ENCODE measurements at places on chromosomes 4 and X. TPM values are rescaled to one million over a fixed set of nuclear protein-coding genes. Genes with fewer than 3 reads are reported as not detected.

DNA sequence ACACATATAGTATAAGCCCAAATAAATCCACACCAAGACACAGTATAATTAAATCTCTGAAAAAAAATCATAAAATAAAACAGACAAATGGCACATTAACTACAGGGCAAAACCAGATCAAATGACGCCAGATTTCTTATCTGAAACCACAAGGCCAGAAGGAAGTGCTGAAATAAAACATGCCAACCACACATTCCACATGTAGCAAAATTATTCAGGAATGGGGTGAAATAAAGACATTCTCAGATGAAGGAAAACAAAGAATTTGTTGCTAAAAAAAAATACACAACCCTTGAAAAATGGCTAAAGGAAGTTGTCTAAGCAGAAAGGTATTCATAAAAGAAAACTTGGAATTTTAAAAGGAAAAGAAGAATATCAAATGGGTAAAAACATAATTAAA lies 4.5 kb upstream of the DCAF12L1 start:
- H3K27me3 ChIP-seq: no peaks in the 10 kb centered on the region
- no peak for DNase-seq
- H3K27ac ChIP-seq: no peak overlapping the region
- no peak overlapping the region for H3K4me3 ChIP-seq

DNA sequence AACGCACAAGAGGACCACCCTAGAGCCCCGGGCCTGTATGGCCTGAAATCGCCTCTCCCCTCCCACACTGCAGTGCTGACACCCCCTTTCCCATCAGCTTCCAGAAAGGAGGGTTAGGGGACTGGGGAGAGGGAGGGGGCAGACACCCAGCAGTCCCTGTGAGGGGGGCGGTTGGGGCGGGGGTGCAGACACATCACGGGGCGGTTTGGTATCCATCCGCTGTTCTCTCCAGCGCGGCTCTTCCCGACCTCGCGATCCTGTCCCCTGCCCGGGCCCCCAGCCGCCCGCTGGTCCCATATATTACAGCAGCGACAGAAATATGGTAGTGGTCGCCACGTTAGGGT lies 404 bp upstream of the GPRASP2 start:
- H3K4me3 ChIP-seq: peak overlapping the region; percentile 62
- no peaks in the 10 kb centered on the region for H3K36me3 ChIP-seq
- no peaks in the 10 kb centered on the region for H3K27me3 ChIP-seq
- no peak for DNase-seq
- H3K4me1 ChIP-seq: no peaks in the 10 kb centered on the region
- H3K27ac ChIP-seq: peak overlapping the region; percentile 82

- peak overlapping the region; percentile 8 for H3K4me3 ChIP-seq
- H3K27me3 ChIP-seq: no peaks in the 10 kb centered on the region
- peaks cover 24% of the 10 kb centered on the region for H3K36me3 ChIP-seq
- DNase-seq: no peak
- peaks cover 19% of the 10 kb centered on the region for H3K4me1 ChIP-seq
- H3K27ac ChIP-seq: peak overlapping the region; percentile 71
These were observed 15.8 kb downstream of the DHRSX start for GRCh38 chrX:2484721-2485648.

- no peak for DNase-seq
- peak overlapping the region; percentile 29 for H3K27ac ChIP-seq
- peaks cover 22% of the 10 kb centered on the region for H3K4me1 ChIP-seq
- no peaks in the 10 kb centered on the region for H3K27me3 ChIP-seq
These were observed 10.6 kb upstream of the CCNG2 start for GRCh38 chr4:77146186-77147078.

DNA sequence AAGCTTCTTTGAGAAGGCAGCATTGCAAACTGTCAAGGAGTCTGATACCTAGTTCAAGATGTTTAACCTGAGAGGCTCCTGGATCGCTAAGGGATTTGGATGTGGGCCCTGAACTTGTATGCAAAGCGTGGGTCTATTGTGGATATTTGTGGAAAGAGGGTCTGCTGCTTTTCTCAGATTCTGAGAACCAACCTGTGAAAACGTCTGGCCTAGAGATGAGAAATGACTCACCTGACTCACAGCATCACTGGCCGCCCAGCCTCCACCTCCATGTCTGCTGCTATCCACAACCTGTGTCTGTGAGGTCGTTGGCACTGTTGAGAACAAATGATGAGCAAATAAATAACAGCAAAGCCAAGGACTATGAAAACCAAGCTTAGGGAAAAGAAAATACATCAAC lies 33.3 kb upstream of the PROM1 start:
- H3K27me3 ChIP-seq: no peaks in the 10 kb centered on the region
- no peak overlapping the region for H3K27ac ChIP-seq
- H3K36me3 ChIP-seq: no peaks in the 10 kb centered on the region

DNA sequence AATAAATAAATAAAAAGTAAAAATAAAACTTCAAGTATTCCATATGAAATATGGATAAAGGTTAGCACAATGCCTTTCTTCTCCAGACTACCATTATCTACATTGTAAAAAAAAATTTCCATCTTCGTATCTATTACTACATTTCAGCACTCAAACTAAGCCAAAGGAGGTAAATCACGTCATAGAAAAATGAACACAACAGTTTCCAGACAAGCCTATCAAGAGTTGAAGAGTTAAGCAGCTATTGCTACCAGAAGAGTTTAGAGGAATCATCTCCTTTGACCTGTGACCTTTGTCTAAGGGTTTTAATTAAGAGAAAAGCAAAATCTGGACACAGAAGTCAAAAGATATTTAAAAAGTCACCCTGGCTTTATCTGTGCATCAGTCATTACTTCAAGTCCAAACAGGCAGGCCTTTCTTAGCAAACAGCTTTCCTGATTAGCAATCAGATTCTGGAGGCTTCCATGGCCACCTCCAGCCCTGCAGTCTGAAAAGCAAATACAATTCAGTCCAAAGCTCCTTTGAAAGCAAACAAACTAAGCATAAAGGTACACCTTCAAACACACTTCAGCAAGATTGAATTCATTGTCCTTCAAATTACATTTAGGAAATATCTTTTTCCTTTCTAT lies 82.2 kb downstream of the APBB2 start:
- H3K36me3 ChIP-seq: no peaks in the 10 kb centered on the region
- DNase-seq: no peak
- H3K4me1 ChIP-seq: peaks cover 33% of the 10 kb centered on the region
- H3K4me3 ChIP-seq: no peak overlapping the region

DNA sequence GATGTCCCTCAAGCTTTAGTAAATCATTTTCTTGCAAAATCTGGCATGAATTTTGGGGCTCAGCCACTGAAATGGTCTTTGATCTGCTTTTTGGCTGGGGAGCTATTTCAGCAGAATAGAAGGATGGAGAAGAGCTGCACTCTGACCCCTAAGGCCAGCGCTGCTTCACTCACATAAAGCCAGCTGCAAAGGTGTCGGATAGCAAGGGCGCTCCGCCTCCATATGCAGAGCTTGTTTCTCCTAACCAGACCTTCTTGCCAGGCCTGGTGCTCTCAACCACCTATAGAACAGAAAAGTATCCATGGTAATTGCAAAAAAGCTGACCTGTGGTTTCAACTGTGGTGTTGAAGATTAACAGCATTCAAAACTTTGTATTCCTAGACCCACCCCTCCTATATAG lies 24.1 kb upstream of the COQ2 start:
- H3K36me3 ChIP-seq: no peaks in the 10 kb centered on the region
- no peak overlapping the region for H3K4me3 ChIP-seq

GRCh38 chrX:536616-537015 lies 94.0 kb upstream of the SHOX start:
- no peaks in the 10 kb centered on the region for H3K36me3 ChIP-seq
- H3K4me1 ChIP-seq: no peaks in the 10 kb centered on the region
- H3K27ac ChIP-seq: no peak overlapping the region
- H3K27me3 ChIP-seq: no peaks in the 10 kb centered on the region

GRCh38 chrX:63747331-63747730 lies 37.7 kb downstream of the ARHGEF9 start:
- H3K4me3 ChIP-seq: no peak overlapping the region
- H3K27me3 ChIP-seq: no peaks in the 10 kb centered on the region

- DNase-seq: no peak
- no peak overlapping the region for H3K27ac ChIP-seq
- H3K27me3 ChIP-seq: no peaks in the 10 kb centered on the region
- H3K36me3 ChIP-seq: no peaks in the 10 kb centered on the region
- no peaks in the 10 kb centered on the region for H3K4me1 ChIP-seq
These were observed 104.9 kb upstream of the PSAPL1 start for GRCh38 chr4:7539659-7540058.

DNA sequence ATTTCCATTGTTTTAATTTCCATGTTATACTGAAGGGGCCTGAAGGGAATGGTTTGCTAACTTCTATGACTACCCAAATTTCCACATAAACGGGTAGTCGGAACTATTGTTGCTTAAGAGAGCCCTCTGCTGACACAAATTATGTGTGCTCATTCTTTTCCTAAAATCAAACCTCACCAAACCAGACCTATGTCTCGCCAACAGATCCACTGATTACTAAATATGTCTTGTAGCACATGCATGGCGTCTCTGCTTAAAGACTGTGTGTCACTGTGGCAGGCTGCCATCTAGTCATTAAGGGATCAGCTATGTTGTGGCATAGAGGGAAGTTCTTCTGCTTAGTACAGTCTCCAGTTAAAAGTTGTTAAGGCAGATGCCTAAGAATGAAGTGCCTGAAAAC lies 25.1 kb downstream of the PIR start:
- no peaks in the 10 kb centered on the region for H3K27me3 ChIP-seq
- H3K27ac ChIP-seq: peak overlapping the region; percentile 41
- H3K36me3 ChIP-seq: no peaks in the 10 kb centered on the region
- no peak for DNase-seq
- no peaks in the 10 kb centered on the region for H3K4me1 ChIP-seq

DNA sequence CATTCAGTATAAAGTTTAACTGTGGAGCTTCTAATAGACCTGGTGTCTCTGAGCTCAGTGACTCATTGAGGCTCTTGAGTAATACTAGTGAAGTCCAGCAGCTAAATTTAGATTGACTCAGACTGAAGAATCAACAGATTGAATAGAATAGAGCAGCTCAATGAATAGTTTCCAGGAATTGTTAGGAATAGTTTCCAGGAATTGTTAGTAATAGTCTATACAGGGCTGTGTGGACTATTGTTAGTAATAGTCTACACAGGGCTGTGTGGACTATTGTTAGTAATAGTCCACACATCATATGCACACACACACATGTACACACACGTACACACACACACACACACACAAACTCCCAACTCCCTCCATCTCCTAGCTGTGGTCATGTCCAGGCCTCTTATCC lies 3.0 kb downstream of the GIMD1 start:
- H3K27me3 ChIP-seq: no peaks in the 10 kb centered on the region
- no peaks in the 10 kb centered on the region for H3K36me3 ChIP-seq
- H3K27ac ChIP-seq: no peak overlapping the region
- DNase-seq: no peak

Gene ERVMER34-1
- 2.7 TPM for total RNA-seq

Gene GPC3
- total RNA-seq: 15.5 TPM

Gene AREG
- total RNA-seq: 16.9 TPM

Gene TNIP3
- not detected for total RNA-seq

Gene SNX12
- 25.0 TPM for total RNA-seq

Measured in vagina (tissue), 2 donors.